Activated T-cell treated with anti-CD3 and anti-CD28 coated beads for 1 hour (primary cell): ENCODE measurements at places on chromosomes 5 and 9.

DNA sequence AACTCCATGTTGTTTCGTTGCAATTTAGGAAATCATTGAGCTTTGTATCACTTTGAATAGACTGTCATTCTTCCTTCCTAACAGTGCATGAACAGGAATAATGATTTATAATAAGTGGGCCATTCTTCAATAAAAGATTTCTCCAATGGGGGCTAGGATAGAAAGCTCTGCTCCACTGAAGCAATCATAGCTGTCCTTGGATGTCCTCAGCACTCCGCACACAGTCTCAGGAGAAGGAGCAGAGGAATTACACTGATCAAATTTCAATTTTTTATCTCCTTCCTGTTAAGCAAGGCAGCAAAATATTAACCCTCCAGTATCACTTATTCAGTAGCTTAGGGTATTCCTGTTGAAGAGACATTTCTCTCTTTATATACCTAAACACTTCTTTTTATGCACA, 532.7 kb upstream of the ST8SIA4 start:
- no peak for DNase-seq

DNA sequence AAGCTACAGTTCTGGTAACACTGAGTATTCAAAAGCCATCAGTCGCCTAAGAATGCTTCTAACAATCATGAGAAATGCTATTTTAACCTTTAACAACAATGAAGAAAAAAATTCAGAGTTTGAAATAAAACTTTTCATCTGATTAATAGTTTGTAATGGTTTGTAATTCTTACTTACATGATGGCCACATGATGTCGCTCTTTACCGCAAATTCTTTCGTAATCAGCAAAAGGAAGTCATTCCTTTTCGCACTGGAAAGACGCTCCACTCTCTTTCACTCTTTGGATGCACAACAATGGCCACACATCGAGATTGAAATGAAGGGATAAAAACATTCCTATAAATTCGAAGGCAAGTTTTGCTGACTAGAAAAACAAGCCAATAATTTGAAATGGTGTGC, at the start of gene PCDHA7:
PCDHA7 (plus strand) TSS at position 277 of the 400 bp plus-strand sequence; CDS start at position 392, 115 bp downstream.
- no peak for DNase-seq

- DNase-seq, result no peak
These were observed 20.6 kb downstream of the UNC5A start for GRCh38 chr5:176830995-176831423.

DNA sequence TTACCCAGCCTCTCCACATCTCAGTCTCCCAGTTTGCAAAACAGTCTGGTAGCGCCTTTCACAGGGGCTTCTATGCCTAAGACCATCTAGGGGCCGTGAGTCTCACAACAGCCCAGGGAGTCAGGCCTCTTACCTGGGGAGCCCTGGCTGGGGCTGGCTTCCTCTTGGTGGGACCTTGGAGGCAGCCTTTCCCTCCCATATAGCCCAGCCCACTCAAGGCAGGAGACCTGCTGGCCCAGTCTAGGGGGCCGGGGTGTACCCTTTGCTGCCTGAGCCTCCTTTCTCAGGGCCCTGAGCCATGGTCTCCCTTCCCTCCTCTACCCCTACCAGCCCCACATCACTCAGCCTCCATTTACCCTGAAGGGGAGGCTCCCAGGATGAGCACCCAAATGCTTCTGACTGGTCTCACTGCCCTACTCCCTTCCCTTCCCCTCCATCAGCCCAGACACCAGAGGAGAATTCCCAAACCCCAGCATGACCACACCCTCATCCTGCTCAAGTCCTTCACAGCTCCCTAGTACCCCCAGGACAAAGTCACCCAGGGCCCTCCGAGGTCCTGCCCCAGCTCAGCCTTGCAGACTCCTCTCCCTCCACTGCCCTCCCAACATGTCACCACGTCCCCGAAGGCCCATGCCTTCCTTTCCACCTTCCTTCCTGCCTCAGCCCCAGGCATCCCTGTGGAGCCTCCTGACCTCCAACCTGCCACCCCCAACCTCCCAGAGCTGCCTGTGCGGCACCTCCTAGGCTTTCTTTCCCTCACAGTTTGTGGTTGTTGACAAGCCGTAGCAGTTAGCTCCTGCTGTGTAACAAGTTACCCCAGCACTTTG, 55.3 kb downstream of the BARX1 start:
- no peak for DNase-seq

DNA sequence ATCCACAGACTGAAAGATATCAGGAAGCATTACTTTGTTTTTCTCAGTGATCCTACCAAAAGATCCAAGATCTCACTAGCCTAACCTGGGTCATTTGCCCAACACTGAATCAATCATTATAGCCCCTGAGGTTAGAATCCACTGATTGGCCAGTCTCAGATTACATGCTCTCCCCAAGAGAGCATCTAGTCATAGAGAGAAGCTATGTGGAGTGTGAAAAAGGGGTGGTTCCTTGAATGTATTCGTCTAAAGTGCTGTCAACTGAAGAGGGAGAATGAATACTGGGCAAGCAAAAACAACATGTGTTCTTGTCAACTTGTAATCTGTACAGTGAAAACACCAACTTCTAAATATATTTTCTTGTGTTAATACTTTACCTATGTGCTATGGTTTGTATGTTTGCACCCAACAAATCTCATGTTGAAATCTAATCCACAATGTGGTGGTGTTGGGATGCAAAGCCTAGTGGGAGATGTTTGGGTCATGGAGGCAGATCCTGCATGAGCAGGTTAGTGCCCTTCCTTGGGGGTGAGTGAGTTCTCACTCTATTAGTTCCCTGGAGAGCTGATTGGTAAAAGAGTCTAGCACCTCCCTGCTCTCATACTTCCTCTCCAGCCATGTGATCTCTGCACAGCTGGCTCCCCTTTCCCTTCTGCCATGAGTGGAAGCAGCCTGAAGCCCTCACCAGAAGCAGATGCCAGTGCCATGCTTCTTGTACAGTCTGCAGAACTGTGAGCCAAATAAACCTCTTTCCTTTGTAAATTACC, 60.3 kb upstream of the PJA2 start:
- no peak for DNase-seq

GRCh38 chr5:179504600-179505396, 45.6 kb upstream of the RUFY1 start:
- no peak for DNase-seq

DNA sequence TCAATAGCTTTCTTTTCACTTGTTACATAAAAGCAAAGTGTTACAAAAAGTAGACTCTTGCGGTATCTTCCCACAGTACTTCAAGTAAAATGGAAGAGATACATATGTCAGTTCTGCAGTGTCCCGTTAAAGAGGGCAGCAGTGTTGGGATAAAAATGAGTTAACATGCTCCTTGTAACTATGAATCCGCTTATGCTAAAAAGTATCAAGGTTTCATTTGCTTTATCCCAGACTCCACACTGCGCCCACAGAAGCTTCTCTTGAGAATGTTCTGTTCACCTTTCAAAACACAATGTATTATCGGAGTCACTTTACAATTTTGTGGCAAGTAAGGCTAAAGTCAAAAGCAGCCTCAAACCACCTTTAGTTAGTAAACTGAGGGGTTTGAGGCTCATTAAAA, 790 bp downstream of the PTAR1 start:
- DNase-seq, result no peak

DNA sequence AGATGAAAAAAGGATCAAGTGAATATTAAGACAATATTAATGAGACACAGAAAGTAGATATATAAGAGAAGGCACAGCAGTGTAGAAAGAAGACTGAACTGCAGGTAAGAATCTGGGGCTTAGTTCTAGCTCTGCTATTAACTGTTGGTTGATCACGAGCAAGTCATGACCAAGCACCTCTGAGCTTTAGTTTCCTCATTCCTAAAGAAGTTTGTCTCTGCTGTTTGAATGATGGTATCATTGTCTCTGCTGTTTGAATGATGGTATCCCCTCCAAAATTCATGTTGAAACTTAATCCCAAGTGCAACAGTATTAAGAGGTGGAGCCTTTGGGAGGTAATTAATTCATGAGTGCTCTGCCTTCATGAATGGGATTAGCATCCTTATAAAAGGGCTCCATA, 2.5 kb upstream of the NME5 start:
- DNase-seq, result no peak

- no peak for DNase-seq
These were observed 314.5 kb downstream of the TMEM161B start for GRCh38 chr5:87954121-87954520.

DNA sequence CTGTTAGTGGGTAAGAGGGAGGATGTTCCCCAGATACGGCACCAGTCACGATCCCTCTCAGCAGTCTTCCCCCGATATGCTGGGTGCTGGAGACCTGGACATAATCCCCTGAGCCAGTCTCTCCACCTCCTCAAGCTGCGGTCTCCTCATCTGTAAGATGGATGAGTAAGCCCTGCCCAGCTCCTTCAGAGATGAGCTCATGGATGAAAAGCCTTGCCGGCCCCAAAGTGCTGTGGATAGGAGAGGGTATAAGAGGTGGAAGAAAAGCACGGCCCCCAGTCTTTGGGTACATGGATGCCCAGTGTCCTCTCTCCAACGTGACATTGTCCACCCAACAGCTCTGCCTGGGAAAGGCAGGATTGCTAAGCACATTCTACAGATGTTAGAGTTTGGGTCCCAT, 4.5 kb downstream of the CAMK2A start:
- DNase-seq, result no peak

DNA sequence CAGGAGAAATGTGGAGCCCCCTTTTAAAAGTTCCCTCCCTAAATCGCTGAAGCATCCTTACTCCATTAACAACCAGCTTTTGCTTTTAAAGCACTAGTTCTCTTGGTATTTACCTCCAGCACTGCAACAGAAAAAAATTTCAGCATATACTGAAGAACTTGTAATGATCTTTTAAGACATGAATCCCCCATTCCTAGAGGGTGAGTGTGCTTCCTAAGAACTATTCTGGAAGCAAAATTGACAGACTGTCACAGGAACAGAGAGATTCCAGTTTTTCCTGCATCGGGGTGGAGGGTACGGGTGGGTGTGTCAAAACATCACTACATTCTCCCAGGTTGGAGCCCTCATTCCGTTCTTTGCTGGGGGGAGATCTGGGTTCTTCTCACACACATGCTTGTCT, 151.9 kb downstream of the EBF1 start:
- no peak for DNase-seq

DNA sequence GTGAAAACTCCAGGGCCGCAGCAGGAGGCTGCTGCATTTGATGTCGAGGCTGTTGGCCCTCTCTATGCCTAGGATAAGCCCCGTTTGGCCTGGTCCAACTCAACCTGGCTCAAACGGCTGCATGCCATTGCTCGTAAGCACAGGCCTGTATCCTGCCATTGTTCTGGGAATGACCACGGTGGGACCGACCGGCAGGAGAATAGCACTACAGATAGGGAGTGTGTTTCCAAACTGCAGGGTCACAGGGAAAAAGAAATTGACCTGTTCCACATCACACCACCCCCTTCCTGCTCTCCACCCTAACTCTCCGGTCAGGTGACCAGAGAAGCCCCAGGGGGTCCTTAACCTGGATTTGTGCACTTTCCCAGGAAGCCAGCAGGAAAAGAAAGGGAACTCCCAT, 278.7 kb upstream of the KLF4 start:
- no peak for DNase-seq

DNA sequence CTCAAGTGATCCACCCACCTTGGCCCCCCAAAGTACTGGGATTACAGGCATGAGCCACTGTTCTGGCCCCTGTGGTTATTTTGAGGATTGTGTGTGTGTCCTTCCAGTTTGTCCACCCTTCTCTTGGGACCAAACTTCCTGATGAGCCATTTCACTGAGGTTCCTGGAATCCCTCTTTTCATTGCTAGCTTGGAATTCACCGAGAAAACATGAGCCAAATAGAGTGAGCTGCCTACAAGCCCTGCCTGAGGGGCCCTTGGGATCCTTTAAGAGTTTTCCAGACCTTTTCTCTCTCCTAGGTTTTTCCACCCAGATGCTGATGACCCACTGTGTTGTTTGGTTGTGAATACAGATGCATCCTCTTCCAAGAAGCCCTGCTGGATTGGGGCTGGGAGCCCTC, 13.2 kb upstream of the KIF12 start:
- DNase-seq, result no peak

- no peak for DNase-seq
These were observed 42.2 kb downstream of the ERP44 start for GRCh38 chr9:100056561-100056960.

- DNase-seq, result no peak
These were observed 13.8 kb upstream of the SMIM23 start for GRCh38 chr5:171771856-171772255.

DNA sequence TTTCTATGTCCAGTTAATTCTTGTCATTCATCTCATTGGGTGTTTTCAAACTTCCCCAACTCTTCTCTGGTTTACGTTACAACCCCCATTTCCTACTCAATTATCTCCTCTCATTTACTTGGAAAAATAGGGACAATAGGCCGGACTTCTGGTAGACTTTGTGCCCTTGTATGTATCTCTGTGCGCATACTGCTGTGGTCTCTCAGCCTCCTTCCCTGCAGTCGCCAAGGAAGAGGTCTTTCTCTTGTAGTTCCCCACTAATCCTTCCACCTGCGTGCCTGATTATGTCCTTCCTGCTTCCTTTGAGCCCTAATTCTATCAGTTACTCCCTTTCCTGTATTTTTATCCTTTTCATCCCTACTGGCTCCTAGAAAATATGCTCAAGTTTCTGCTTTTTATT, 176.3 kb downstream of the GDNF start:
- DNase-seq, result no peak

- DNase-seq, result no peak
These were observed 71.9 kb downstream of the UBAP1 start for GRCh38 chr9:34250721-34251120.

DNA sequence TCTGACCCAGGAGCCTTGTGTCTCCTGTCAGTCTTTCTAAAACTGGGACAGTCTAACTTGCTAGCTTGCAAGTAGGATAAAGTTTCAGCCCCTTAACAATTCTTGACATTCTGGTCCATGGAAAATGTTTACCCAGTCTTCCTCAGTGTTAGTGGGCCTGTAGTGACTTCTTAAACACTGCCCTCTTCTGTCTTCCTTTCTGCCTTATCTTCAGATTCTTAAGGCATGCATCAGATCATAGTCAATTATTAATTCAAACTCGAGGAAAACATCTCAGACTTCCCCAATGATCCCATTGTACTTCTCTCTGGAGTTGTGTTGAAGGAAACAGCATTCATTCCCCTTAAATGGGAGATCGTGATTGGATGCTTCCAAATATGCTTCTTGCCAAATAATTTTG, 1199.8 kb downstream of the DTWD2 start:
- no peak for DNase-seq

GRCh38 chr9:122402403-122402871, 31.6 kb downstream of the PTGS1 start:
- DNase-seq, result no peak

DNA sequence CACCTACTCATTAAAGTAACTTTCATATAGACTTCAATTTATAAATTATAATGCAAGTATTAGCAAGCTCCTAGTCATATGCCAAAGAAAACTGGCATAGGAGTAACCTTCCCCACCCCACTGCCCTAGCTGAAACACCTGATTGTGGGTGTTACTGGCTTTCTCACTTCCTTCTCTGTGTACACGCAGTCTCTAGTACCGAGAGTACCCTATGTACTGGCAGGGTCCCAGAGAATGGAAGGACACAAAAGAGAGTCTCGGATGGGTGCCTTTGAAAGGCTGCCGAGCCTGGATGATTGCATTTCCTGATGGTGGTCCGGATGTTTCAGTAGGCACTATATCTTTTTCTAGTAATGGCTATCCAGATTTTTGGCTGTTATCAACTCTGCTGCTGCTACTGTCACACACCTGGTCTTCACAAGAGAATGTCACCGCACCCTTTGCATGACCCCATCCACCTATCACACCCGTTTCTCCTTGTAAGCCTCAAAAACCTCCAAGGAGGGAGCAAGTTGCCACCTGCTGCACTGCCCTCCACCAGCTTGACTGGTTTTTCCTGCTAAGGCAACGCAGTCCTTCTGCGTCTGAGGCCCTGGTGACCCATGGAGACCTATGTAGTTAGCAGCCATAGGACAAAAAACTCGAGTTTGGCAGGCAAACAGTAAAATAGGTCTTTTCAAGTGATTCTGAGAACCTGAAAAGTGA, 53.8 kb upstream of the CLINT1 start:
- DNase-seq, result no peak

- no peak for DNase-seq
These were observed 20.0 kb upstream of the SPATA31E1 start for GRCh38 chr9:87862536-87863268.
